ENCODE measurements at places on chromosomes 1 and 21.

GRCh38 chr1:156821801-156822200 lies 5.2 kb upstream of the SH2D2A start:
- no peak for DNase-seq

GRCh38 chr1:53385276-53386225 lies 57.7 kb upstream of the LRP8 start:
- no peak for DNase-seq

DNA sequence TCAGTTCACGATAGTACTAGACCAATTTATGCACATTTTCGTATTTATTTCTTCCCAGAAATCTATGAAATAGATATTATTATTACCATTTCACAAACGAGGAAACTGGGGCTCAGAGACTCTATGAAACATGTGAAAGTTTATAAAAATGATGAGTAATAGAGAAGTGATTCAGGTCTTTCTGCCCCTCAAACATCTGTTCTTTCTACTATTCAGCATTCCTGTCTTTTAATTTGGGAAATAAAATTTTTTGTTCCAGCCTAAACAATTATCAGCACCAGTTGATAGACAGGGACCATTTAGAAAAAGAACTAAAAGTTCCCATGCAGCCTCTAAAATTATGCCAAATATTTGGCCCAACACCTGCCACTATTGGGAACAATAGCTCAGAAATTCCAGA lies 585.1 kb downstream of the PTPRC start:
- no peak for DNase-seq

GRCh38 chr21:34534522-34534921 lies 22.5 kb upstream of the KCNE1 start:
- DNase-seq, result no peak

GRCh38 chr21:31343680-31344480 lies at the start of gene TIAM1:
TSS of gene TIAM1 (minus strand) at chr21:31344261. CDS start at chr21:31266972, 77,289 bp downstream.
- DNase-seq, result no peak

- DNase-seq, result no peak
Observed at GRCh38 chr1:238343852-238344251, 453.1 kb upstream of the ZP4 start.

- no peak for DNase-seq
Observed at GRCh38 chr1:11731691-11732283, 4.1 kb upstream of the AGTRAP start.

DNA sequence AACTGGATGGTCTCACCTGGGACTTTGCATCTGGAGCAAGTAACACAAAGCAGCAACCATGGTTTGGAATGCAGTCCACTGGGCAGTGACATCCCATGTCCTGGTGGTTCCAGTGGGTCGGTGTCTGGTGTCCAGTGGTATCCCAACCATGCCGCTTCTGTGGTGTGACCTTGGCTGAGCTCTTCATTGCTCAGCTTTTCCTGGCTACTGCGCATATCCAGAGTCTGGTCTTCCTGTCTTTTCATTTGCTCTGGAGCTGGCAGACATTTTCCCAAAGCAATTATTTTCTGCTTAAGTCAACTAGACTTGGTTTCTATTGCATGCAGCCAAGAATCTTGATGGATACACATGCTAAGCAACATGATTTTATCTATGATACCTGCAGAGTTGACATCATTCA lies 28.4 kb upstream of the CD2 start:
- no peak for DNase-seq

DNA sequence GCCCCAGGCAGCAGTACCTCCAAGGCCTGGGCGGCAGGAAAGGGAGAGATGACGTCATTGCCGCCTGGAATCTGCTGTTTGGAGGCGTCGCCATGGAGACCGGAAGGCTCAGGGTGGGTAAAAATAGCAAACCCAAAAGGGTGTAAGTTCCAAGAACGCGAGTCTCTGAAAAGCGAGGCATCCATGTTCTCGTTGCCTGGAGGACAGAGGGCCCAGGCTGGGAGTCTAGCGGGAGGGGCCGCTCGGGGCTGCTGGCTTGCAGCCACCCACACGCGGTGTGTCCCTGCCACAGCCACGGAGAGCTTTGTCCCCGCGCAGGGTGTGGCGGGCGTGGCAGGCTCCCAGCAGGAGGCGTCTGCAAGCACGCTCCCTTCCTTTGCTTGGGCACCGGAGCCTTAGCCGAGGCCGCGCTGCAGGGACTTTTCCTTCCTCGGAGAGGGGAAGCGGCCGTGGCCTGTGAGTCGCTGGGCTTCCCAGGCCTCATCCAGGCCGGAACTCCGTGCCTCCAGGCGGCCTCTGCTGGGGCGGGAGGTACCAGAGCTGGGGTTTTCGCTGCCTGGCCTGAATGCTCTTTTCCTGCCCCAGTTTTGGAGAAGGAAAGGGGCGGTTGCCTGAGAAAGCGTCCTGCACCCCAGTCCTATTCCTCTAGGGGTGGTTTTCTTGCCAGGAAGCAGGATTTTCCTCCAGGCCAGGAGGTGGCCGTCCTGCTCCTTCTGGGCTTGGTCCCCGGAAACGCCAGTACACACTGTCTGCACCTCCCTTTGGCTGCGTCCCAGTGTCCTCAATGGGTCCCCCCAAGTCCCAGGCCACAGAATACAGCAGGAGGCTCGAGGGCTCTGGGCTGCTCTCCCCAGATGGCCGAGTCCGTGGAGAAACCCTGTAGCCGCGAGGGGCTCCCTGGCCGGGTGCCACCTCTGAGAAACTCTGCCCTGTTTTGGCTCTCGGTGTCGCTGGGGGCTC lies 15.3 kb upstream of the SKI start:
- peak; percentile 49 for DNase-seq

- no peak for DNase-seq
Observed at GRCh38 chr1:9503001-9503675, 36.1 kb upstream of the SLC25A33 start.

- DNase-seq, result no peak
Observed at GRCh38 chr1:11529330-11529729, 50.4 kb downstream of the DISP3 start.

DNA sequence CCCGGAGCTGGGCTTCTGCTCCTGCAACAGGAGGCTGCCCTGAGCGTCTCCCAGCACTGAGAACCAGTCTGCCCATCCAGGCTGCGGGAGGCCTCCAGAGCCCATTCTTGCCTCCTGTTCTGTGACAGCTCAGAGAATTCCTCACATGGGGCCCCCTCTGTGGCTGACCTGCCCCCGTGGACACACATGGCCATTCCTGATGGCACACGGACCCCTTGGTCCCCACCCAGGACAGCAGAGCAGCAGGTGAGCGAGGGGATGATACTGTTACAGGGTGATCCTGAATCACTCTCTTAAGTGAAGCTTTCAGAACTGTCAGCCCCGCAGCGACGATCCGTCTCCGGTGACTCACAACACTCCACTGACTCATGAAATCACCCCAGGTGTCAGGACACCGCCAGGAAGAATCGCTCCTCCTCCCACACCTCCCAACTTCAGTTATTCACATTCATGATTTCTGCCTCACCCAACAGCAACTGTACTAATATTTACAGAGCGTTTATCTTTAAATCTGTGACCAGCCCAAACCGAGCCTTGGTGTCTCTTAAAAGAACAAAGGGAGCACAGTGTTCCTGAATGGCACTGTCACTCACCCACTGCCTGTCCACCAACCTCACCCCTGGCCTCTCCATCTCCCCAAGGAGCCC lies 22.5 kb downstream of the CHD5 start:
- no peak for DNase-seq

DNA sequence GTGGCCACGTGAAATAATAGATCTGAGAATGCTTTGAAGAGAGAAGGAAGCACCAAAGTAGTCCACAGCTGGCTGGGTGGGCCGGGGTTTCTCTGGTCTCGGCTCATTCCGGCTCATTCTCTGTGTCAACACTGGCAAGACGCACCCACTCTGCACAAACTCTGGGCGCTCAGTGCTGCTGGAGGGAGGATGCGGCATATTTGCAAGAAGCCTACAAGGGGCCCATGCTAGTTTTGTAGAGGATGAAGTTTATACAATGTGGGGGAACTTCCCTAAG lies 28.8 kb upstream of the TMPRSS2 start:
- DNase-seq, result no peak

GRCh38 chr1:176939993-176940392 lies 224.5 kb downstream of the ASTN1 start:
- no peak for DNase-seq

DNA sequence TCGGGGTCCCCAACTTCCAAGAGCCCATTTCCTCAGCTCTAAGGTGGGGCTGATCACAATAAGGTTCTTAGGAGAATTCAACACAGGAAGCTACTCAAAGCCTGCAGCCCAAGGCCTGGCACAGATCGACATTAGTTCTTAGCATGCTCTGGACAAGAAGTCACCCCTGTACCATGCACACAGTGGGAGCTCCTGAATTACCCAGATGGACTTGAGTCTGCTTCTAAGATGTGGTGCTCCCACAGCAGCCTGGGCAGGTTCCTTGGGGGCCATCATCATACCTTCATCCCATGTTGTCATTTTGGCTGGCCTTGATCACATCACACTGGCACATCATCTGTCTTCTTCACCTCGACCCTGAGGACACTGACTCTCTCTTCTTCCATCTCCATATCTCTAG lies 153.3 kb upstream of the VAMP3 start:
- DNase-seq, result no peak

- peak; percentile 7 for DNase-seq
Observed at GRCh38 chr1:40951943-40952743, 27.4 kb upstream of the CTPS1 start.

GRCh38 chr1:154784924-154785531 lies 85.1 kb downstream of the KCNN3 start:
- DNase-seq, result no peak

GRCh38 chr1:9672444-9672843 lies 20.9 kb downstream of the PIK3CD start:
- DNase-seq, result no peak

GRCh38 chr1:53593758-53594380 lies 134.7 kb downstream of the DMRTB1 start:
- no peak for DNase-seq
